ENCODE measurements at places on chromosomes 7 and 10.

GRCh38 chr7:28036696-28037095 is 143.9 kb downstream of the JAZF1 start:
- DNase-seq = no peak

GRCh38 chr10:108791794-108792474 is 1131.4 kb downstream of the XPNPEP1 start:
- DNase-seq = no peak

DNA sequence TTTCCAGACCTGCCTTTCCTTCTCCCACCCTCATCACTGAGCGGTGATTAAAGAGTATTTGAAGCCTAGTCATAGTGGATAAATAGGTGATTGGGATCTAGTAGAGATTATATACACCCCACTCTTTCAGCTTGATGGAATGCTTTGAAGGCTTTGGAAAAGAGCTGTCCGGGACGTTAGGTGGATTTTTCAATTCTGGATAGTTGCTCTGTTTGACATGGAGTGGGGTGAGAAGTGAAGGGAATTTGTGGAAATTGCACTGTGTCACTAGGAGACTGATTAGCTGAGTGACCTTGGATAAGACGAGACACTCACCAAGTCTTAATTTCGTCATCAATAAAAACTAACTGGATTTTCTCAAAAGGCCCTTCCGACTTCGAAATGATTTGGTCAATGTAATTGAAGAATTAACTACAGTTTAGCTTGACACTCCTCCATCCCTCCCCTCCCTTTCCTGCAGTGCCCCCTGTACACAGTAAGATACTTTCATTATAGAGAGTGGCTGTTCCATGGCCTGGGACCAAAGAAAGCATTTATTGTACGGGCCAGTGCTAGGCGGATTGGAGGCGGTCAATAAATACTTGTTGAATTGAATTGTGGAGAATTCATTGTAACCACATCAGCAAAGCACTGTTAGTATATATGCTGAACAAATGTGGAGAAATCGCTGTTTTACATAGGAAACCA is 962 bp downstream of the ZKSCAN1 start:
- DNase-seq = no peak

DNA sequence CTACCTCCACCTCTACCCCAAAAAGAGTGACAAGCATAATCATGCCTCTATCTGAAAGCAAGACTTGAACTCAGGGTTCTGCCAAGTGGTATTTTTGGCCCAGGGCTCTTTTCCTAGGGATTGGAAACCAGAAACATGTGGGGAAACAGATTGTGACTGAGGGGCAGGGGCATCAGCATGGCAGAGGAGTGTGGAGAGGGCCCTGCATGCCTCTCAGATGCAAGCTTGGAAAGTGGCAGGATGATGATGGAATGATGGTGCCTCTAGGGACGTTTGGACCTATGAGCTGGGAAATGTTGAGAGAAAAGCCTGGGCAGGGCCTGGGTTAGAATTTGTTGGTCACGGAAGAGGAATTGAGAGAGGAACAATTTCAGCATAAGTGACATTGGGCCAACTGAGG is 78.4 kb upstream of the LEP start:
- DNase-seq = no peak

- DNase-seq = no peak
Observed at GRCh38 chr7:31864646-31865045, 177.6 kb downstream of the PPP1R17 start.

DNA sequence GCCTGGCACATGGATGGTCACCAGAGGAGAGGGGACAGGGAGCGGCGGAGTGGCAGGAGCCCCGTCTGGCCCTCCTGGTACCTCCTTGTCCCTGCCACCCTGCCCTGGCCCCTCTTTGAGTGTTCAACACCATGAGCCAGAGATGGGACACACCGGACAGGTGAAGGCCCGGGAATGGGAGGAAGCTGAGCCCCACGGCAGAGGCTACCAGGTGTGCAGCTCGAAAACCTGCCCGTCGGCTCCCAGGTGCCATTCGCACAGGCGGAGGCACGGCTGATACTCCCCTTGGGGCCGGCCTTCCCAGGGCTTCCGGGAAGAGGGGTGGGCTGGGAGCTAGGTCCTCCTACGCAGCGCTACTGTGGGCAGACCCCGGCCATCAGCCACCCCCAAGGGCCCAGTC is 44.1 kb downstream of the TNRC18 start:
- DNase-seq = no peak

DNA sequence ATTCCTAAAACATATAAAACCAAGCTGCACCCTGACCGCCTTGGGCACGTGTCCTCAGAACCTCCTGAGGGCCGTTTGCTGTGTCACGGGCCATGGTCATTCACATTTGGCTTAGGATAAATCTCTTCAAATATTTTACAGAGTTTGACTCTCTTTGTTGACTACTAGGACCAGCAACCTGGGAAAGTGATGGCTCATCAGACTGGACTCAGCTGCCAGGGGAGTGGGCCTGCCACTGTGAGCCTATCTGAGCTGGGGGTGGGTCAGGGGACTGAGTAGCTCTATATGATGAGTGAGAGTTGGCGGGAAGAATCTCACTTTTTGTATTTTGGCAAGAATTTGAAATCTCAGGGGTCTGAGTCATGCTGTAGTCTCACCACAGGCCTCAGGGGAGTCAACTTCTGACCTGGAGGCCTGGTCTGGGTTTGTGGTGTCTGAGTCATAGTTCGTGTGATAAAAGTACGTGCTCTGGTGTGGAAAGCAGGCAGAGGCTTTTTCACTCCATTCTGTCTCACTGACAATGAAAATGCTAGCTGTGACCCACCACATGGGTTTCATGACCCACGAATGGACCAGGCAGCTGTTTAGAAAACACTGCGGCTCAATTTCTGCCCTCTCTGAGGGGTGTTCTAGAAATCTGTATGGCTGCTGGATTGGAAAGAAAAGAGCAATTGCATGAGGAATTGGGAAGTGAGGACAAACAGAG is 4.2 kb upstream of the UPP1 start:
- DNase-seq = peak; percentile 93

DNA sequence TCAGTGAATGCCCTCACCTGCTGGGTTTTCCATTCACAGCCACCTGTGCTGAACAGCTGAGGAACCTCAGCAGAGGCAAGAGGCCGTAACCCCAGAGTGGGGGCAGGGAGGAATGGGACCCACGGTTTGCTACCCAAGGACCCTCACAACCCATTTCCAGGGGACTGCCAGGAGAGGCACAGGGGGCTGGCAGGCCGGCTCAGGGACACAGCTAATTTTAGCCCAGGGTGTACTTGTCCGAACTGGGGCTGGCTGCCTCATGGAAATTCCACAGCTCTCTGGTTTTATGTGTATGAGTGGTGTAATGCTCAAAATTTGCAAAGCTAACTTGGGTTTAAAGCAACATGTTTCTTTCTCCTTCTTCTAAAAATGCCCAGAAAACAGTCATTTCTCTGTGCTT is 42.2 kb downstream of the MINDY4 start:
- DNase-seq = no peak

DNA sequence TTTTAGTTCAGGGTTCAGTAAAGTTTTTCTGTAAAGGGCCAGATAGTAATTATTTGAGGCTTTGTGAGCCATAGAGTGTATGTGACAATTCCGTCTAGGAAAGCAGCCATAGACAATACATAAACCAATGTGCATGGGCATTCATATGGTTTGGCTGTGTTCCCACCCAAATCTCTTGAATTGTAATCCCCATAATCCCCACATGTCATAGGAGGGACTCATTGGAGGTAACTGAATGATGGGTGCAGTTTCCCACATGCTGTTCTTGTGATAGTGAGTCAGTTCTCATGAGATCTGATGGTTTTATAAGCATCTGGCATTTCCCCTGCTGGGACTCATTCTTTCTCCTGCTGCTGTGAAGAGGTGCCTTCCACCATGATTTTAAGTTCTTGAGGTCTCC is 29.9 kb downstream of the SEC61G start:
- DNase-seq = no peak

- DNase-seq = no peak
Observed at GRCh38 chr10:111648046-111648445, 535.5 kb downstream of the GPAM start.

GRCh38 chr7:29032146-29032545 is 74.0 kb upstream of the TRIL start:
- no peak for DNase-seq

DNA sequence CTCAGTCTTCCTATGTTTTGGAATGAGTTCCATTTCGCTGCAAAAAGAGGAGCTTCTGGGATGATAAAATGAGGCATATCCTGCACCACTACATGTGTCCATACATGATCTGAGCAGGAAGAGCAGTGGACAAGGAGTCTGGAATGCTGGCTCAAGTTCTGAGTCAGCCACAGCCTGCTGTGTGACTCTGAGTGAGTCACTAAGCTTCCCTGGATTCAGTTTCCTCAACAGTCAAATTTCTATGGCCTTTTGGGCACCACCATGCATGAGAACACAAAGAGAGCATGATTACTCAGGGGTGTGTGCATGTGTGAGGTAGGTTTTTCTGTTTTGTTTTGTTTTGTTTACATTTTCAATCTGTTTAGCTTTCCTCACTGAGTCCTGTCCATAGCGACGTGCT is 254.6 kb downstream of the ANKRD30A start:
- no peak for DNase-seq

- peak; percentile 40 for DNase-seq
Observed at GRCh38 chr7:129298268-129298893, 73.6 kb downstream of the AHCYL2 start.

DNA sequence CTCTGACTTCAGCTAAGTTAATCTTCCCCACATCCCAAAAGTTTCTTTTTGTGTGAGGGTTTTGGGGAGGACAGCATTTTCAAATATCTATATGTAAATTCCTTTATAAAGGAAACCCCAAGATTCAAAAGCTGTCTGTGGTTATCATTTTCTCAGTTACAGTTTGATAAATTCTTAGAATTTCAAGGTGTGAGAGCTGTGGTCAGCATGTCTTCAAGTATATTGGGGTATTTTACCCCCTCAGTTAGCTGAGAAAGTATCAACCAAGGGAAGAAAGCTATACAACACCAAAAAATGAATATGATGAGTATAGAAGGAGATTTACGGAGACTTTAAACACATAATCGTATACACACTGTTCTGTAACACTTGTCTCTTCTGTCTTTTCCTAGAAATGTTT is 109.2 kb downstream of the SND1 start:
- peak; percentile 30 for DNase-seq

DNA sequence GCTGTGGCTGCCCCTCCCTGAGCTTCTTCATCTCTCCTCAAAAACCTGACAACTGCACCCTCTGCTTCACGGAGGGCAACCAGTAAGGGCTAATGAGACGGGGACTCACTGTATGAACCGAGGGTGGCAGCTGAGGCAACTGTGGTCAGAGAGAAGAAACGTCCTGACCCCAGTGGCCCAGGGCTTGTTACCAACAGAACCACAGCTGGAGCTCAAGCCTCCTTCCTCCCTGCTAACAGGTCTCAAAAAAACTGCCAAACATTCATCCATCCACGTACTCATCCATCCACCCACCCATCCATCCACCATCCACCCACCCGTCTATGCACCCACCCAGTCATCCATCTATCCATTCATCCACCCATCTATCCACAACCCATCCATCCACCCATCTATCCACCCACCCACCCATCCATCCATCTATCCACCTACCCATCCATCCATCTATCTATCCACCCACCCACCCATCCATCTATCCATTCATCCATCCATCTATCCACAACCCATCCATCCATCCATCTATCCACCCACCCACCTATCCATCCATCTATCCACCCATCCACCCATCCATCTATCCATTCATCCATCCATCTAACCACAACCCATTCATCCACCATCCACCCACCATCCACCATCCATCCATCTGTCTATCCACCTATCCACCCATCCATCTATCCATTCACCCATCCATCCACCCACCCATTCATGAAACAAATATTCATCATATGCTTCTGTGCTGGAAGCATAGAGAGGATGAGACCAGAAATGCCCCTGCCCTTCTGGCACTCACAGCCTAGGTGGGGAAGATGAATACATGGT is 111.7 kb downstream of the PDGFA start:
- DNase-seq = no peak

DNA sequence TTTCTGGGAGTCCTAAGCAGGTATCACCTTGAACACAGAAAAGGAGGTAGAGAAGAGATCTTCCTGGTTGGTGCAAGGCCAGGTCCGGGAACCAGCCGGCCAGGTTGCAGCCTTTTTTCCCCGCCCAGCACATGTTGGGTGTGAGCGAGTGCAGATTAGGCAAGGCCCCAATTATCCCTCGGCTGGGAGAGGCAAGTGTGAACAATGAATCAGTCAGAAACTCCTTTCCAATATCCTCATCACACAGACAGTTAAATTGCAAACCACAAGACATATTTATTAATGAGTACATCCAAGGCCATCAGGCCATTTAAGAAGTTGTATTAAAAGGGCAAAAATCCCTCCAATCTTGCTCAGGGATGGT is 115.0 kb upstream of the AFAP1L2 start:
- DNase-seq = no peak

- no peak for DNase-seq
Observed at GRCh38 chr10:43061331-43061730, 15.5 kb upstream of the RET start.

DNA sequence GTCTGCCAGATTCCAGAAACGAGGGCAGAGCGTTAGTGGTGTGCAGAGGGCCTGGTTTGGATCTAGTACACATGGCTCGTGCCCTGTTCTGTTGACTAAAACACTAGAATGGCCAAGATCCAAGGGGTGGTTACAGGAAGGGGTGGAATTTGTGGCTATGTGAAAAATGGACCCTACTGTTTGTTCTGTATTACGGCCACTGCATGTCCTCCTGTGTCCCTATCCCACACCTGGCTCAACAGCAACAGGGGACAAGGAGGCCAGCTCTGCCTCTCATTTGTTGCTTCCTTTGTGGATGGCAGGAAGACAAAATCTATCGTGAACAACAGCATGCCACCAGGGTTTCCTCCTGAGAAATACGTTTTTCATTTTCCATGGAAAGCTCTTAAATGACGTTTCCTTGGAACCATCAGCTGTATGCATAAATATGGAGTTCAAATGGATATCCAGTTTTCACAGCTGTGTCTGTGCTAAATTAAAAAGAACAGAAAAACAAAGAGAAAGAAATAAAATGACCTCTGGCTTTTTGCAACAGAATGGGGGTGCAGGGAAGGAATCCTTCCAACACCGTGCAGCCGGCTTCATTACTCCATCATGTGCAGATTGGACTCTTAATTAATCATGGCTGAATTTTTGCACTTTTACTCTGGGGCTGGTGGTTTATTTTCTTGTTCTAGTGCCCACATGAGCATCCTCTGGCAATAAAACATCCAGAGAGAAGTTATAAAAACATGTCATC is 318.9 kb downstream of the CXCL12 start:
- no peak for DNase-seq

DNA sequence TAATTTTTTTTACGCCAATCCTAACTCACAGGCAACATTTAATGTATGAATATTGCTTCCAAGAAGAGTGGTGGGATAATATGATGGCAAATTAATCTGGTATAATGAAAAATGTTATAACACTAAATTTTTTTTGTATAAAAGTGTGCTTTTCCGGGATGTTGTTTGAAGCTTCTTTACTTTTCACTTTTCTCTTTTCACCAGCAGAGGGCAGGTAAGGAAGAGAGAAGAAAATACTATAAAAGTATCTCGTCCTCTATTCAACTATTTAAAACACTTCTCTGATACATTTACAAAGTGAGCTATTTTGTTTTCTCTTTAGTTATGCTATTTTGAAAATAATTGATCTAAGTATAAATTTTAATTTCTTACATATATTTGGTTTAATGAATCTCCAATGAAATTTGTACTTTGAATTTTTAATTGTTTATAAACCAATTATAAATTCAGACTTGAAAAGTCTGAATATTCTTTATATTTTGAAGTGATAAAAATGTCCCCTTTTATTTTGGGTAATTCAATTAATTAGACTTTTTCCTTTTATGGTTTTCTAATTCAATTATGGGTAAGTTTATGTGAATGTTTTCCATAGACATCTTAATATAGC is 20.7 kb upstream of the CFTR start:
- peak; percentile 2 for DNase-seq

- no peak for DNase-seq
Observed at GRCh38 chr10:113087165-113088029, 137.3 kb downstream of the TCF7L2 start.

Data from CD4-positive, alpha-beta T cell treated with Interleukin-4 for 4 hours (primary cell).